ENCODE measurements at places on chromosomes 2 and 18.
A peak's percentile ranks its signal among the peaks of the same experiment; 100 is the strongest.

GRCh38 chr18:27298214-27298804 is 113.2 kb upstream of the CHST9 start:
- no peak for DNase-seq

- no peak for DNase-seq
Observed at GRCh38 chr18:61187971-61188370, 145.3 kb upstream of the CDH20 start.

DNA sequence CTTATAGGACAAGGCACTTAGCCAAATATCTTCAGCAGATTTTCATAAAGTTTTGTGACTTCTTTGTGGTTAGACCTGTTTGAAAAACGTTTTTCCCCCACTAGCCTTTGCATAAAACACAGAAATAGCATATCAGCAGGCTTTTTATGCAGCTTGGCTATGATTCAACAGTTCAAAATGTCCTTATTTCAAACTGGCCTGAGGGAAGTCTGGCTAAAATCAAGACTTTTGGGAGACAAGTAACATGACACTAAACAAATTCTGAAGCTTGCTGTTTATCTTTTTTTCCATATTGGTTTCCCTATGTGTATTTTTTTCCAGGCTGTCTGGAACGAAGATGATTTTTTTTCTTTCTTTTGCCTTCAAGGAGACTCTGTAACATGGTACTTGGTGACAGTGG is 95.1 kb upstream of the L3MBTL4 start:
- DNase-seq = peak; percentile 53

- no peak for DNase-seq
Observed at GRCh38 chr2:28568036-28568435, 72.2 kb downstream of the PLB1 start.

GRCh38 chr2:238948765-238949641 is 101.1 kb downstream of the TWIST2 start:
- no peak for DNase-seq

GRCh38 chr2:175648577-175649063 is 353.4 kb downstream of the LNPK start:
- no peak for DNase-seq

DNA sequence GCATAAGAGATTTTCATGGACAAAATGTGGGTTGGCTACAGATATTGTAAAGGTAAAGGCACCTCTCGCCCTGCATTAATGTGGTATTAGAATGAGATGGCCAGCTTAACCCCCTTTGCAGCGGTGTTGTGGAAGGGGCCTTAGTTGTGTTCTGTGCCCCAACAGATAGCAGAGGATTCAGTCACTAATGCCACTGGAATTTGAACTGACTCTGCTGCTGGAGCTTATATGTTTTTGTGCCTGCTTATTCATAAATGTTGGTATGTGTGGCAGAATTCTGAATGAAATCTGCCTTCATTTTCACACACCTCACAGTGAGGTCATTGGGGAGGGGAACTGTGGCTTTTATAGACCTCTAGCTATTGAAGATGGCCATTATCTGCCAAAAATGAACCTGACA is 90.7 kb upstream of the ITGA6 start:
- DNase-seq = no peak

GRCh38 chr2:104025295-104025694 is 828.6 kb upstream of the POU3F3 start:
- no peak for DNase-seq

- DNase-seq = no peak
Observed at GRCh38 chr18:32441533-32441932, 29.1 kb downstream of the GAREM1 start.

DNA sequence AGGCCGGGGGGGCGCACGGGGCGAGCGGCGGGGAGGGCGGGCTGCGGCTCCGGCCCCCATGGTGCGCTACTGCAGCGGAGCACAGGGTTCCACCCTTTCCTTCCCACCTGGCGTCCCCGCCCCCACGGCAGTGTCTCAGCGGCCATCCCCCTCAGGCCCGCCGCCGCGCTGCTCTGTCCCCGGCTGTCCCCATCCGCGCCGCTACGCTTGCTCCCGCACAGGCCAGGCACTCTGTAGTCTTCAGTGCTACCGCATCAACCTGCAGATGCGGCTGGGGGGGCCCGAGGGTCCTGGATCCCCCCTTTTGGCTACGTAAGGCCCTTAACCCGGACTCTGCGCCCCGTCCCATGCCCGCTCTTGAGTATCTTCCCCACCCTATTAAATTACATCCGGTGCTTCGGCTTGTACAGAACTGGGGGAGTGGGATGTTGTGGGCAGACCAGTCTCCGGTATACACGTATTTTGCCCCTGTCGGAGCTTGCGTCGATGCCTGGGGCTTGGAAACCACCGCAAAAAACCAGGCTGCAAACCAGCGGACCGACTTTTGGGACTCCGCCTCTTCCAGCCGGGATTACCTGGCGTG is 598 bp upstream of the WBP1 start:
- DNase-seq = no peak

DNA sequence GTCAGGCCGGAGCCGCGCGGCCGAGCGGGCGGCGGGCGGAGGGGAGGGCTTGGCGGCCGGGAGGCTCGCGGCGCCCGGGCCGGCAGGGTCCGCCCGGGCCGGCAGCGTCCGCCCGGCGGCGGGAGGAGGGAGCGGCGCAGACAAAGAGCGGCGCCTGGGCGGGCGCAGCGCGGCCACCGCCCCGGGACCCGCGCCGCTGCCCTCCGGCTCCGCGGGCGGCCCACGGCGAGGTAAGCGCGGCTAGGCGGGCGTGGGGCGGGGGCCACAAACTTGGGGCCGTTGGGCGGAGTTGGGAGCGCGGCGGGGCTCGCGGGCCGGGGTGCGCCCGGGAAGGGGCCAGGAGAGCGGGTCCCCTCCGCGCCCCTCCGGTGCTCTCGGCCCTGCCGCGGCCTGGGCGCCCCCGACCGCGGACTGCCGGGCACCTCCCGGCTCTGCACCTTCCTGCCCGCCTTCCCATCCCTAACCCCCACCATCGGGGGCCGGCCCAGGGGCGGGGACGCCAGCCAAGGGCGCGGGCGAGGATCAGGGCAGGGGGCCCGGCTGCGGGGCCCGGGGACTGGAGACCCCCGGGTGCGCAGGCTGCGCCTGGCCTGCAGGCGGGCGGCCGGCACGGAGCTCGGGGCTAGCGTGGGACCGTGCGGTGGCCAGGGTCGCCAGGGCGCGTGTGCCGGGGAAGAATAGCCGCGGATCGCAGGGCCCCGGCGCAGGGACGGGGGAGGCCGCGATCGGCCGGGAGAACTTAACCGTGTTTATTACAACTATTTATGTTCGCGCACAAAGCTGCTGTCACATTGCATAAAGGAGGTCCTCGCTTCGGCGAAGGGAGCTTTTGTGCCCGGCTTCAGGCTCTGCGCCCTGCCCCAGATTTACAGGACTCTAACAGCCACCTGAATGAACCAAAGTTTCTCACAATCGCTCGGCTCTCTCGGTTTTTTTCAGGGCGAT is at the start of gene NCK2:
NCK2 (plus strand) TSS at position 4 of the 945 bp plus-strand sequence. CDS start 110,152 bp downstream, outside the sequence.
- no peak for DNase-seq

GRCh38 chr2:205969584-205969983 is 116.4 kb downstream of the INO80D start:
- DNase-seq = no peak

- no peak for DNase-seq
Observed at GRCh38 chr18:8685141-8685913, 20.0 kb upstream of the MTCL1 start.

DNA sequence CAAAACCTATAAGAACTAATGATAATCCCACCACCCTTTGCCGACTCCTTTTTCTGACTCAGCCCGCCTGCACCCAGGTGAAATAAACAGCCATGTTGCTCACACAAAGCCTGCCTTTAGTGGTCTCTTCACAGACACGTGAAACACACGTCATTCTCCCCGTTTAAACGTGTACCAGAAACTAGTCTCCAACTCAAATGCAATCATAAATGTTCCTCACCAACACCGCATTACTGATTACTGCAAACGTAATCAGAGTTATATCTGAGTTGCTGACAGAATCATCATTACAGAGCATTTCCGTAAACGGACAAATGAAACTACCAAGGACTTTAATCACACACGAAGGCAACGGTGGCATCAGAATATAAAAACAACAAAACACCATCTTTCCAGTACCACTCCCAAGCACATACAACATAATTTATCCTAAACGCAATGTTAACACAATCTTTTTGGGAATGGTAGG is 1.9 kb downstream of the CLK1 start:
- peak; percentile 87 for DNase-seq

- DNase-seq = no peak
Observed at GRCh38 chr2:190792956-190793888, 87.4 kb upstream of the GLS start.

DNA sequence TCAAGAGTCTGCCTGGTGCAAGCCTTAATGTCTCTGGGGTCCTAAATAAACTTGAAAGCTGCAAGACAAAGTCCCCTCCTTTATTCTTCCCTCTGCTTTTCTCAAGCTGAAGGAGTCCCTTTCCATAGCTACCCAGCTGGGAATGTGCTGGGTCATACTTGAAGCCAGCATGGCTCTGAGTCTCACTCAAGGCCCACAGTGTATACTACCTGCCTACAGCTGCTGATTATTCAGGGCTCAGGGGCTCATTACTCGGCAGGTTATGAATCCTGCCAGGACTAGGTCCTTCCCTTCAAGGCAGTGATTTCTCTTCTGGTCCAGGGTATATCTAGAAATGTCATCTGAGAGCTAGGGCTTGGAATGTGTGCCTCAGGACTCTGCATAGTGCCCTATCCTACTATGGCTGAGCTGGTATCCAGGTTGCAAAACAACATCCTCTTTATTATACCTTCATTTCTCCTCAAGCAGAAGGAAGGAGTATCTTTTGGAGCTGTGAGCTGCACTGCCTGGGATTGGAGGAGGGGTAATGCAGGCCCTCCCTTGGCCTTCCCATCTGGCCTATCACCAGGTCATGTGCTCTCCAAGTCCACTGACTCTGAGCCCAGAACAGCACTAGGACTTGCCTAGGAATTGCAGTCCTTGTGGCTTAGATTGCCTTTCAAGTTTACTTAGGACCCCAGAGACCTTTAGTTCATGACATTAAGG is 22.3 kb downstream of the IL1RN start:
- no peak for DNase-seq

DNA sequence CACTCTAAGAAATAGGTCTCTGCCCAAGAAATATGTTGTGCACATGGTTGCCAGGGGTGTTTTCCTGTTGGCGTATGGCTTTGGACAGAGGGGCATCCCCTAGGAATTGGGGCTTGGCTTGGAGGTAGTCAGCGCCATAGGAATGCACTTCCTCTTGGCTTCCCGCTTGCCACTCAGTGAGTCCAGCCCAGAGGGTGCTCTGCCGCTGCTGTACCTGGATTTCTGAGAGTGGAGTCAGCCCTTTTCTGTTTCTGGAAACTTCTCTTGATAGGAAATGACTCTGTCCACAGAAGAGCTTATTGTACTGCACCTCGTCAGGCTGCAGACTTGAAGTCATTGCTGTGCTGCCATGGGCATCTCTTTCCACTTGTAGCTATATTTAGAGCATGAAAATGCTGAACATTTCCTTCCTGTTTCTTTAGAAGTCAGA is 116.7 kb upstream of the MGAT5 start:
- no peak for DNase-seq
